ENCODE measurements at places on chromosomes 11 and 22.

DNA sequence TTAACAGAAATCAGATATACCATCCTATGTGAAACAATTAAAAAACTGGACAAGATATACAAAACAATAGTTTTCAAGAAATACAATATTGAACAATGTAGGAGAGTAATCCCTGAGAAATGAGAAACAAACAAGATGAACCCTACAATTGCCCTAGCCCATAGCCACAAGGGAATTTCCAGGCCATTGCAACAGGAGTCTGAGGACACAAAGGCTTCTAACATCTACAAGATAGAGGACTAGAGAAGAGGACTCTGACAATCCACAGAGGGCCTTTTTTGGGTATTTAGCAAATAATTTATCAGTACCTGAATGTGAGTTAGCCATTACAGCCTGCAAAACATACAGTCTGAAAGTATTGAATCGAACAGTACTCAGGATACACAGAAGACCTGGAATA is 251.7 kb downstream of the GRM5 start:
- no peak for DNase-seq

DNA sequence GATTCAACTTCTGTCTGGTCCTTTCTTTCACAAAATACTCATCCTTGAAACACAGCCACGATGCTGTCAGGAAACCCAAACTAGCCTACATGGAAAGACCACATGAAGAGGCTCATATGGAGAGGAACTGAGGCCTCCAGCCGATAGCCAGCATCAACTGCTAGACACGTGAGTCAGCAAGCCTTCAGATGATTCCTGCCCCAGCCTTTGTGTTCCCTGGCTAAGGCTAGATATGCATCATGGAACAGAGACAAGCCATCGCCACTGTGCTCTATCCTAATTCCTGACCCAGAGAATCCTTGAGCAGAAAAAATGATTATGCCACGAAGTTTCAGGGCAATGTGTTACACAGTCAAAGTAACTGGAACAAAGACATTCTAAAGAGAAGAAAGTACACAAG is 75.5 kb downstream of the ENTHD1 start:
- DNase-seq, result no peak

GRCh38 chr11:6746086-6746618 is 25.6 kb downstream of the OR2AG2 start:
- no peak for DNase-seq

GRCh38 chr11:64763526-64764039 is 3.8 kb upstream of the PYGM start:
- DNase-seq, result no peak

- no peak for DNase-seq
Measured at GRCh38 chr22:46052801-46053562, 76.0 kb upstream of the WNT7B start.

DNA sequence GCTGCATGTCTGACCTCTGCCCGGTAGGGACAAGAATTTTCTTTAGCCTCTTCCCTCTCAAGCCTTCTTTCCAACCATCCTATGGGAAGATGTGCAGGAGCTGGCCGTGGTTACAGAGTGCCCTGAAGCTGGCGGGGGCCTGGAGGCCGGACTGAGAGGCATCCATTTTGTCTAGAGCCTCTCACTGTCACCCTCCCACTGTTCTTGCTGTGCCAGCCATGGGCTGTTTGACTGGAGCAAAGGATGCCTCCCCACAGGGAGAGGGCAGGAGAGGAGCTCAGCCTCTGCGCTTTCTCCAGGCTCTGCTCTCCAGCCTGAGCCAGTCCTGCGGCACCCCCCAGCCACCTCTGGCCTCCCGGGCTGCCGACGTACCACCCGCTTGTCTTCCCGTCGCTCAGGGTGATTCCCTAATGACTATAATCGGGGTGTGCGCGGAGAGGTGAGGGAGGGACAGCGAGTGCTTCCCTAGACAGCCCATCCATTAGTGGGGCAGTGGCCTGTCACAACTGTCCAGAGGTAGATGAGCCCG is 123.8 kb downstream of the NECTIN1 start:
- DNase-seq, result no peak

DNA sequence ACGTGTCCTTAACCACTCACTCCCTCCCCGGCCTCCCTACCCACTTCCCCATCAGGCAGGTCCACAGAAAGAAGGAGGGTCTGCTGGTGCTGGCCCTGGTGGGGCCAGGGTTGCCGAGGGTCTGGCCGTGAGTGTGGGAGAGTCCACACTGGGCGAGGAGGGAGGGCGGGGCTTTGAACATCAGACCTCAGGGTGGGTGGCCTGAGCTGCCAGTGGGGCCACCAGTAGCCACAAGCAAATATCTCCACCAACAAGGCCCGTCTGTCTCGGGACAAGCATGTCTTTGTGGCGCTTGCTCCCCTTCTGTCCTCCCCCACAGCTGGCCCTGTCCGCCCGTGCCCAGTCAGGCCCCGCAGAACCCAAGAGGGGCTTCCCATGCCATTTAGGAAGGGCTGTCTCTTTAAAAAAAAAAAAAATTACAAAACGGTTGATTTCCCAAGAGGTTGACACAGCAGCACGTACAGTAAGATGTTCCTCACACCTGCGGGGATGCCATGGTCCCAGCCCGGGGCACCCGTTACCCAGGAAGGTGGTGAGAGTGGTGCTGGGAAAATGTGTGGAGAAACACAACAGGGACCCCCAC is 17.7 kb upstream of the TALDO1 start:
- no peak for DNase-seq

- DNase-seq, result no peak
Measured at GRCh38 chr11:48104568-48104924, 112.1 kb upstream of the OR4B1 start.

DNA sequence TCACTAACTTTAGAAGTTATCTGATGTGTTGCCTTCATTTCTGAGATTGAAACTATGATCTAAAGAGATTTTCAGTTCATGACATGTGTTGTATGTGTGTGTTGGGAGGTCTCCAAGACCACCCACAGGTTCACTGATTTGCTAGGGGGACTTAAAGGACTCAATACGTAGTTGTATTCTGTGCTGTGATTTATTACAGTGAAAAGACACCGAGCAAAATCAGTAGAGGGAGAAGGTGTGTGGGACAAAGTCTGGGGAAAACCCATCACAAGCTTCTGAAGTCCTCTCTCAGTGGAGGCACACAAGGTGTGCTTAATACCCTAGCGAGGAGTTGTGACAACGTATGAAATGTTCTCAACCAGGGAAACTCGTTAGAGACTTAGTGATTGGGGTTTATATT is 35.6 kb downstream of the RNF169 start:
- no peak for DNase-seq

DNA sequence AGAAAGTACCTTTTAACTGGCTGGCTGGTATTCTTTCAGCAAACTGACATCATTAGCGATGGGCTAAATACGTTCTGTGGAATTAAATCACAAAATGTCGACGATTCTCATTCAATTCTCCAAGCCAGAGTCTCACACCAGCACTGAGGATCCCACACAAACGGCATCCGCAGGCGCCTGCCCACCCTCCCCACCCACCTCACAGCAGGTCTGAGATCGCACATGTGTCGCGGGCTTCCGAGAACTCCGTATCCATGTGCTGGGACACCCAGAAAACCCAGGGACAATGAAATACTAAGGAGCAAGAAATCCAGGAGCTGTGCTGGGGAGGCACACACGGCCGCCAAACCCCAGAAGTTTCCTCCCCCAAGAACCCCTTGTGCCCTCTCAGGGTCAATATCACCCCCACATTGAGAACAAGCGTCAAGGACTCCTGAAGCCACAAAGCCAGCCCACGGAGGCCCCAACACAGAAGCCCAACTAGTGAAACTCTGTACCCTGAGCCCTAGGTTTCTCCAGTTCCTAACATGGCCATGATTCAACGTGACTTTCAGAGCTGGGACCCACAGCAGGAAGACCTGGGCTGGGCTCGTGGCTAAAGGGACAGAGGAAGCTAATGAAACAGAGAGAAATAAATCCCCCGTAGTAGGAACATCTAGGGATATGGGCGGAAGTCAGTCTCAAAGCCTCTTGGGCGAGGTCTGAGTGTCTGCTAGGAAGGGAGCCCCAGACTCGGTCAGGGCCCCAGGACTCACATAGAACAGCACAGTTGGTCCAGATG is 8.0 kb downstream of the TOLLIP start:
- no peak for DNase-seq

GRCh38 chr11:101880222-101880621 is 34.6 kb upstream of the CEP126 start:
- no peak for DNase-seq

DNA sequence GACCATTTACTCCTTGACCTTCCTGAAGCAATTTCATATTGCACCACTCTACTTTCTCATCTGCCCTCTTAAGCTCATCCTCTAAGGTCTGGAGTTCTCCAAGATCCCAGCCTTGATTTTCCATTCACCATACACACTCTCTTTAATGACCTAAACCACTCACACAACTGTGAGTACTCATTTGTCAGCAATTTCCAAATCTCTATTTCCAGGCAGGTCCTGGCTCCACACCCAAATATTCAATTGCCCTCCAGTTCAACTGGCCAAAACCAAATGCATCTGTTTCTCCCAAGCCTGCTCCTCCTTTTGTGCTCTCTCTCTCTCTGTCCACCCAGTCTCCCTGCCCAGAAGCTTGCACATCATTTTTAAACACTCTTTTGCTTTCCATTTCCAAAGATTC is 39.6 kb downstream of the NEU3 start:
- DNase-seq, result no peak

DNA sequence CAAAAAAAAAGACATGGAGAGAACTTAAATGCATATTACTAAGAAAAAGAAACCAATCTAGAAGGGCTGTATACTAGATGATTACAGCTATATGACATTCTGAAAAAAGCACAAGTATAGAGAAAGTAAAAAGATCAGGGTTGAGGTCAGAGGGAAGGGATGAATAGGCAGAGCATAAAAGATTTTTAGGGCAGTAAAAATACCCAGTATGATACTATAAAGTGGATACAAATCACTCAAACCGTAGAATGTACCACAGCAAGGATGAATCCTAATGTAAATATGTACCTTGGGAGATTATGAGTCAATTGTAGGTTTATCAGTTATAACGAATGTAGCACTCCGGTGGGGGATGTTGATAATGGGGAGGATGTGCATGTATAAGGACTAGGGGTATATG is 29.4 kb upstream of the SMCO4 start:
- no peak for DNase-seq

- DNase-seq, result no peak
Measured at GRCh38 chr11:76166314-76166713, 40.0 kb downstream of the WNT11 start.

DNA sequence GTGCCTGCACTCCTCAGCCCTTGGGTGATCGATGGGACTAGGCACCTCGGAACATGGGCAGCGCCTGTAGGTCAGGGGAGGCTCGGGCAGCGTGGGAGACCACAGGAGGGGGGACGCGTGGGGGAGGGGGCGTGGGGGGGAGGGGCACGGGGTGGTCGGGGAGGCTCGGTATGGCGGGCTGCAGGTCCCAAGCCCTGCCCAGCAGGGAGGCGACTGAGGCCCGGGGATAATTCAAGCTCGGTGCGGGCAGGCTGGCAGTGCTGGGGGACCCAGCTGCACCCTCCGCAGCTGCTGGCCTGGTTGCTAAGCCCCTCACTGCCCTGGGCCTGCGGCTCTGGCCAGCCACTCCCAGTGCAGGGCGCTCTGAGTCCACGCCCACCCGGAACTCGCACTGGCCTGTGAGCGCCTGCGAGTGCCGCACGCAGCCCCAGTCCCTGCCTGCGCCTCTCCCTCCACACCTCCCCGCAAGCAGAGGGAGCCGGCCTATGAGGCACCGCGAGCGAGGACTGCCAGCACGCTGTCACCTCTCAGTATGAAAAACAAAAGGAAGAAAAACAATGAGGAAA is 1698.3 kb upstream of the RAG2 start:
- DNase-seq, result no peak

Measured in DMS 273 treated with DMSO at 0.1 percent for 48 hours (cell line).